NCI-H187 (cell line): ENCODE measurements at places on chromosomes 11 and 22.

GRCh38 chr11:29553990-29554389 lies 462.8 kb downstream of the KCNA4 start:
- no peak for DNase-seq

GRCh38 chr22:40123387-40123786 lies 54.3 kb upstream of the TNRC6B start:
- DNase-seq, result no peak

- DNase-seq, result no peak
Observed at GRCh38 chr22:49363526-49364230, 464.0 kb downstream of the BRD1 start.

DNA sequence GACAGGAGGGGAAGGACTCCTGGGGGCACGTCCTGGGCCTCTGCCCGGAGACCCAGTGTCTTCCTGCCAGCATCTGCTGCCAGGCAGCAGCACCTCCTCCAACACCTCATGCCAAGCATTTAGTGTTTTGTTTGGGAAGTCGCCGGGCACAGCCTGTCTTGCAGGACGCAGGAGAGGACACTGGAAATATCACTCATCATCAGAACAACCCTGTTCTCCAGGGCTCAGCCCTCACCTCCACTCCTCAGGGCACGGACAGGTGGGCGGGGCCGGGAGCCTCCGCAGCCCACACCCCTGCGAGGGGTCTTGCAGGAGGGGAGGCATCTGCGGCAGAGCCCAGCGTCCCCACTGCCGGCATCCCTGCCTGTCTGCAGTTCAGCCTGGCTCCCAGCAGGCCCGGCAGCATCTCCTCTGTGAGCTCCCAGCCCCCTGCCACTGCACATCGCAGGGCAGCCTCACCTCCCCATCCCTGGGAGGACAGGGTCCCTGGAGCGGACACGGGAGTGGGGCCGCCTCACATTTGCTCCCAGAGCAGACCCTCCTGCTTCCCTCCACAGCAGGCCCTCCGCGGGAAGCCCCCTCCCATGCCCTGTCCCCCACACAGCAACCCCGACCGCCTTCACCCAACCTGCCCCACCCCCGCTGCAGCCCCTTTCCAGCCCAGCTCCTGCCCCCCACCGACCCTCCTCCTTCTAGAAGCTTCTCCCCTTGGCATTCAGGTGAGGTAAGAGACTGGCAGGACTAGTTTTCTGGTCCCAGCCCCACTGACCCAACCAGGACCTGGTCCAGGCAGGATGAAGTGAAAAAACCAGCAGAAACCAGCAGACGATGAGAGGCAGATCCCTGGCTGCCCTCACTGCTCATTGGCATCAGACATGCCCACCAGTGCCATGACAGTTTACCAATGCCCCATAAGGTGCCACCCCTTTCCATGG lies 72.7 kb downstream of the BRD1 start:
- DNase-seq, result no peak

DNA sequence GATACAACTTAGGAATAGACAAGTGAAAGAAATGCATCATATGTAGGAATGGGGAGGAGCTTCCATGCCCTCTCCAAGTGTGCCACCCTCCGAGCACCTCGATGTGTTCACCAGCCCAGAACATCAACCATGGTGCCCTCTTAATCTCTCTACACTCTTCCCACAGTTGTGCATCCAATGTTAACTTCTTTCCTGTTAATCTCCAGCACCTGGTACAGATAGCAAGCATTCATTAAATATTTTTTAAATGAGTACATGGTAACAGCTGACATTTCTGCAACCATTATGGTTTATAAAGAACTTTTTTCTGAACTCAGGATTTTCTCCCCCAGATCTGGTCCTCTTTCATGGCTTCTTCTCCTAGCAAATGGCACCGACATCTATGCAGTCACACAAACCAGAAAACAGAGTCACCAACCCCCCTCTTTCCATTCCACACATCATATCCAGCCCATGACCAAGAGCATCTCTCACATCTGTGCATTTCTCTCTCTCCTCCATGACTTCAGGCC lies 118.1 kb upstream of the CLPB start:
- DNase-seq, result no peak

GRCh38 chr11:62627713-62628112 lies 5.9 kb upstream of the B3GAT3 start:
- DNase-seq, result no peak

DNA sequence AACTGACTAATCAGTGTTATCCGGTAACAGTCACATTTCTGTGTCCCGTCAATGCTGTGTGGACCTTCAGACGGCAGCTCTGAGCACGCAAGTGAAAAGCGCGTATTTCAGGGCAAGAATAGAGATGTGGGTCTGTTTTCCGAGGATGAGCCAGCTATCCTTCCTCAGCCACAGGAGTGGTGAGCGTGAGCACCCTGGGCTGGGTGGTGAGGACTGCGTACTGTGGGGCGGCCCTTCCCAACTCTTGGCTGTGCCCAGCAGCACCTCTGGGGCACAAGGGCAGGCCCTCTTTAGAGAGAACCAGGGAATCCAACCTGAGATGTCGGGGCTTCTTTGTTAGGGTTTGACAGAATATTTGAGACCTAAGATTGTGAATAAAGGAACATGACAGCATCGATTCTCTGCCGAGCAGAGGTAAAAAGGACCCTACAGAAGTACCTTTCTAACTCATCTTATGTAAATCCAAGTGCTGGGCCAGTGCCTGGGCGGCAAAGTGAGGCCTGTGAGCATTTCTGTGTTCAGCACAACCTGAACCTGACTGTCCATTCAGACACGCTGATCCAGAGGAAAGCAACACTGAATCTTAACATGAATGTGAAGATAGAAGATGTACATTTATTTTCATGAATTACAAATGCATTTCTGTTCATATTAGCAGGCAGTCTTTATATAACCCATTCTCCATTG lies 26.5 kb upstream of the YPEL1 start:
- DNase-seq, result no peak

GRCh38 chr22:28882545-28882877 lies 861 bp upstream of the ZNRF3 start:
- DNase-seq, result no peak

GRCh38 chr11:46930089-46930488 lies 6.5 kb upstream of the CSTPP1 start:
- DNase-seq, result no peak

GRCh38 chr22:39625569-39626537 lies 55.3 kb downstream of the CACNA1I start:
- no peak for DNase-seq

GRCh38 chr22:46592390-46592872 lies 27.8 kb upstream of the GRAMD4 start:
- no peak for DNase-seq

DNA sequence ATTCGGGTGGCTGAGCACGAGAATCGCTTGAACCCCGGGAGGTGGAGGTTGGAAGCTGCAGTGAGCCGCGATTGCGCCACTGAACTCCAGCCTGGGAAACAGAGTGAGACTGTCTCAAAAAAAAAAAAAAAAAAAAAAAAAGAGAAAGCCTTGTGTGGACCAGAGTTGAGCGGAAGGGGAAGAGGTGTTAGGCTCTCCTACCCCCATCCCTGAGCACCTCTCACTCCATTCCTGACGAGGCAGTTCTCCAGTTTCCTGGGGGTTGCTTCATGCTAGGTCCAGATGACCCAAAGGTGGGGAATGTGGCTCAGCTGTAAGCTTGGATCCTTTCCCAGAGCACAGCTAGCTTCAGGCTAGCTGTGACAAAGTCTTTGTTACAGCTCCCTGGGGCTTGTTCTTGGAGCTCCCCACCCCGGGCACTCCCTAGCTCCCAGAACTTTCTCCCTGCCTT lies 8.8 kb upstream of the DNAL4 start:
- DNase-seq, result no peak

DNA sequence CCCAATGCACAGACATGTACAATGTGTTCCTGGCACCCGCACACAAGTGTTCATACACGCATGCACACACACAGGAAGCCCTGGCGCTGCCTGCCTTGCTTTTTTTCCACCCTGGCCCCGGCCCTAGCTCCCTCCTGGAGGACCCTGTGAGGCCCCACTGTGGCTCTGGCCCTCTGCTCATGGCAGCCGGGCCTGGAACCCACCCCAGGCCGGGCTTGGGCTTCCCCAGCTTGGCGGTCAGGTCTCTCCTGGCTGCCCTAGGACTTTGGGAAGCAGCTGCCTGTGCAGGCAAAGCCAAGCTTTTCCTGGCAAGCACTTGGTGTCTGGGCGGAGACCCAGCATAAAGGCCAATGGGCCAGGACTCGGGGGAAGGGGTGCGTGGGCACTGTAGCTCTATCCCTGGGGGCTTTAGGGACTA lies 30.5 kb downstream of the CD82 start:
- DNase-seq, result no peak

DNA sequence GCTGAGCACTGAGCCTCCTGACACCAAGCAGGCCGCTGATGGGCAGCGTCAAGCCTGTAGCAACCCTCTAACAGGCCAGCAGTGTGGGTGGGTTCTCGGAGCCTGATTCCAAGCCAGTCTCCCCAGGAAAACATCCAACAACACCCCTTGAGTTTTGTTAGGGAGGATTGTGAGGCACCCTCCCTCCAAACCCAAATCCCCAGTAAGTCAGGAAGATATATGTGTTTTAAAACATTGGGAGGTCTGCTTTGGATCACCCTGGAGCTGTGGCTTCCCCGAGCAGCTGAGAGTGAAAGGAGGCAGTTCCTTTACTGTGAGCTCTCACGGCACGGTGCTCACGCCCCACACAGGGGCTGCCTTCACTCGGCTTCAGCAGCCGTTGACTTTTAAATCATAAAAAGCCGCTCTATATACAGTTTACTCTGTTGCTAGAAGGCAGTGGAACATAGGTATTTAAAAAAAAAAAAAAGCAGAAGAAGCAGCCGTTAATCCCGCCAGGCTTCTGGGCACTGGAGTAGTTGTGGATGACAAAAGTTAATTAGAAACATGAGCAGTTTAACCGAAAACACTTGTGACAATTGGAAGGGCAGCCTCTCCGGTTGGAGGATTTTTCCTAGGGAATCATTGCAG lies 218.6 kb downstream of the NAV2 start:
- no peak for DNase-seq

- DNase-seq, result no peak
Observed at GRCh38 chr11:83599066-83599465, 312.9 kb upstream of the CCDC90B start.

- no peak for DNase-seq
Observed at GRCh38 chr11:30991802-30992512, 377.6 kb downstream of the DCDC1 start.

DNA sequence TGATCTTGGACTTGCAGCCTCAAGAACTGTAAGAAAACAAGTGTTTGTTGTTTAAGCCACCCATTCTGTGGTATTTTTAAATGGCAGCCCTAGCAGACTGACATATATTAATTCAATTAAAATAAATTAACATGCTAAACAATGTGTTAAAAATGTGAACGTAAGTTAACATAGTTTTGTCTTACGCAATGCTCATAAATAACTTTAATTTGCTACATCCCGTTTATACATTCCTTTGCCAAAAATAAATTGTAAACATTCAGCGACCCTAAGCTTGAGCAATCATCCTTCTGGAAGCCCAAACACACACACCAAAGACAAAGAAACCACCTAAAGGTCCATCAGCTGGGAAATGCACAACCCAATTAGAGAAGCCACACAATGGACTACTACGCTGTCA lies 70.4 kb downstream of the CELSR1 start:
- no peak for DNase-seq

GRCh38 chr22:49137206-49137840 lies 690.4 kb downstream of the BRD1 start:
- no peak for DNase-seq

- DNase-seq, result no peak
Observed at GRCh38 chr11:60854847-60855725, 664 bp downstream of the PTGDR2 start.

DNA sequence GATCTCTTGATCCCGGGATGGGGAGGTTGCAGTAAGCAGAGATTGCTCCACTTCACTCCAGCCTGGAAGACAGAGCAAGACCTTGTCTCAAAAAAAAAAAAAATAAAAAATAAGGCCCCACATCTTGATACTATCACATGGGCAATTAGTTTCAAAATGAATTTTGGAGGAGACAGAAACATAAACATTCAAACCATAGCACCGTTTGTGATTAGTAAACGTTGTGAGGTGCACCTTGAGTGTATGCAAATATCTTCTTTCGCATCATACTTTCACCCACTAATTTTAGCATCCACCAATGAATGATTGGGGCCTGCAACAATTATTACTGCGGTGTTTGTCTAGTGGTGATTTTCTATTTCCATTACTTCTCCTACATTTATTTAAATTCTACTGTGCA lies 11.0 kb upstream of the SPDYC start:
- no peak for DNase-seq

GRCh38 chr11:12778240-12778905 lies 104.2 kb downstream of the TEAD1 start:
- DNase-seq, result no peak

GRCh38 chr22:50190182-50190940 lies 4.6 kb downstream of the TRABD start:
- DNase-seq, result no peak

DNA sequence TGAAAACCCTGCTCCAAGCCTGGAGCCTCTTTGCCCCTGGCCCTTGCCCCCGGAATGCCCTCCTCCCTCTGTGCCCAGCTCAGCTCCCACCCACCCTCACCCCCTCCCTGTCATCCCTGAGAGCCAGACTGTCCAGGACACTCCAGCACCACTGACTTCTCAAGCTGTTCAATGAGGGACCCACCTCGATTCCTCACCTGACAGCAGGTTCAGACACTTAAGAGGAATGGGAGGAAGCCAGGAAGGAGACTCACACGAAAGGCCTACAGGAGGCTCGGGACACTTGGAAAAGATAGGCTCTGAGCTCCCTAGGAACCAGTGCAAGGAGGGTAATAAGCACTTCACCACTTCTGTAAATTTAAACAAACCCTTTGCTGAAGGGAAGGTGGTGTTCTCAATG lies 35.8 kb downstream of the IGLL5 start:
- DNase-seq, result no peak

- DNase-seq, result no peak
Observed at GRCh38 chr11:60457576-60457975, 1.9 kb downstream of the MS4A1 start.

DNA sequence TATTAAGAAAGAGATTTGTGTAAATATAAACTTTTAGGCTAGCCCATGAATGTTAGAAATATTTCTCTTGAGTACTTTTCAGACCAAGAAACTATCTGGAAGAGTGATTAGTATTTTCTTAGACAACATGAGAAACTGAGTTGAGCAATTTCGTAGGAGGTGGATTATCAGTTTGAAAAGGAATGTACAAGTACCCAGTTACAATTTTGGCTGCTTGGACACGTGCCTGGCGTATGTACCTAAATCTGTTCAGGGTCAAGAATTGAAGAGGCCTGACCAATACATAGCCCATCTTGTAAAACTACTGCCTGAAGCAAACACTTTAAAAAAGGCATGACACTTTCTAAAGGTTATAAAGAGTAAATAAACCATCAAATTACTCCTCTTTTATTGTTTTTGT lies 71.1 kb downstream of the CCDC73 start:
- no peak for DNase-seq

- DNase-seq, result no peak
Observed at GRCh38 chr22:36211237-36211861, 9.7 kb upstream of the APOL4 start.

DNA sequence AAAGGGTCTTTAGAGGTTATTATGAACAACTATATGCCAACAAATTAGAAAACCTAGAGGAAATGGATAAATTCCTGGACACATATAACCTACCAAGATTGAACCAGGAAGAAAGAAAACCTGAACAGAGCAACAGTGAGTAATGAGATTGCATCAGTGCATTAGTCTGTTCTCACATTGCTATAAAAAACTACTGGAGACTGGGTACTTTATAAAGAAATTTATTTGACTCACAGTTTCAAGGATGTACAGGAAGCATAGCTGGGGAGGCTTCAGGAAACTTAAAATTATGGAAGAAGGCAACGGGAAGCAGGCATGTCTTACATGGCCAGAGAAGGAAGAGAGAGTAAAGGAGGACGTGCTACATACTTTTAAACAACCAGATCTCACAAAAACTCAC lies 70.8 kb upstream of the GNAZ start:
- no peak for DNase-seq
